GM20000 (cell line): ENCODE measurements at places on chromosomes 12 and 14.

GRCh38 chr14:65972891-65973290 lies 513.3 kb upstream of the CCDC196 start:
- DNase-seq, result no peak

GRCh38 chr14:90287791-90288190 lies 31.4 kb downstream of the PSMC1 start:
- no peak for DNase-seq

DNA sequence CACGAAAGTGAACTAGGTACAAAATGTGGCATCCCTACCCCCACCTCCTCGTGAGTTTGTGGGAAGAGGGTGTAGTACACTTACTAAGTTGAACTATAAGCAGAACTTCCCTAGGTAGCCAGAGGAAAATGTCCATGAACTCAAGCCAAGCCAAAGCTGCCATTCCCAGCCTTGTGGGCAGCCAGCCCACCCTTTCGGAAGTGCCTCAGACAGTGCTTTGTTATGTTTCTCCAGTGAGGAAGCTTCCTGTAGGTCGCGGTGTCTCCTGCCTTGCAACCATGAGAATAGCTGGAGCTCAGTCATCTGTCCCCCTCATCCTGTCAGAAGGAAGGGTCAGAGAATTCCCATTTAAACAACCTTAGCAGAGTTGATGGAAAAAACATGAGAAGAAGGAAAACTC lies 266.9 kb downstream of the DUSP6 start:
- no peak for DNase-seq

GRCh38 chr12:104420868-104421267 lies 35.9 kb upstream of the CHST11 start:
- no peak for DNase-seq

DNA sequence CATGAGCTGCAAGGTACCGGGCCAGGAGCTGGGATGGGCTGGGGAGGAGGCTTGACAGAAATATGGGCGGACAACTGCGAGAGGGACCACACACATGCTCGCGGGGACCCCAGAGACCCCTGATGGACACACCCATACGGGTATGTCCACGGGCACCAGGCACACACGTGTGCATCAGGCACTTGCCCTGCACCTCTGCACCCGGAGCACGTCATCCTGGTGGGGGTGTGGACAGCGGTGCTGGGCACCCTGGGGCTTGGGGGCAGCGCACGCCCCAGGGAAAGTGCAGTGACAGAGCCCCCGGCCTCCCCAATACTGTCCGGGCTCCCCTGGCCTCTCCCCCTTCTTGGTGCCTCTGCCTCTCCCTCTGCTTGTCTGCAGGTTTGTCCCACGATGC lies 1.7 kb upstream of the CRIP1 start:
- DNase-seq, result no peak

GRCh38 chr12:68559984-68560850 lies 50.5 kb upstream of the RAP1B start:
- no peak for DNase-seq

DNA sequence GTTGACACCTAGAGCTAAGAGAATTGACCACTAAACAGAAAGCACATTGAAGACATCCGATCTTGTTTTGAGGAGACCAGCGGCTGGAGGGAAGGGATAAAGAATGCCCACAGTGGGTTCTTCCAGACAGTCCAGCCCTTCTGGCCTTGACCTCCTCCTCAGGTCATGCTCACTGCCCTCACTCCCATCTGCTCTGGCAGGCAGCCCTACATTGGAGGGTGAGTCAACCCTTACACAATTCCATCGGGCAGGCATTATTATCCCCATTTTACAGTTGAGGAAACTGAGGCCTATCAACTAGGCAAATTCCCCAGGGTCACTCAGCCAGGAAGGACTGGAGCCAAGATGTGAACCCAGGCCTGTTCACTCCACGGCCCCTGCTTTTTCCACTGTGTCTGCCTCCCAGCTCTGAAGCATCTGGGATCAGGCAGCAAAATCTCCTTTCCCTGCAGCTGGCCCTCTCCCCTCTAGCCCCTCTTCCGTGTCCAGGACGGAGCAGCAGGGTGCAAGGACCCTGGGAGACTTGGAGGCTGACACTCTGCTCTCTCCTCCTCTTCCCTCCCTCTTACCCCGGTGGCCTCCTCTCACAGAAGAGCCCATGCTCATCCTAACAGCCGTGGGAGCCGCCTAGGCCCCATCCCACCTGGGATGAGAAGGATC lies 5.3 kb downstream of the SCNN1A start:
- DNase-seq, result no peak

DNA sequence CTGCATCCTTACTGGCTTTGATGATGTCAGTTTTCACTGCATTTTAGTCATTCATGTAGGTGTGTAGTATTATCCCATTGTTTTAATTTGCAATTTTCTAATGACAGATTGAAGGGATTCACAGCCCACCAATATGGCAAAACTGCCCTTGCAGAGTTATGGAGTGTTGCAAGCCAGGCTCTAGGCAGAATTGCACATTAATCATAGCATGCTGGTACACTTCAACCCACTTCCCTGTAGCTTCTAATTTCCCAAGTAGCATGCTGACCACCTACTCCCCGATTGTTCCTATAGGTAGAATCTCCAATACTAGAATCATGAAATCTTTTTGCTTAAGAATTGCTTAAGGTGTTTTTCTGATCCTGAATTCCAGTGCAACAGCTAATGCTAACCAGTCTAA lies 5.2 kb upstream of the RNASE6 start:
- DNase-seq, result no peak

DNA sequence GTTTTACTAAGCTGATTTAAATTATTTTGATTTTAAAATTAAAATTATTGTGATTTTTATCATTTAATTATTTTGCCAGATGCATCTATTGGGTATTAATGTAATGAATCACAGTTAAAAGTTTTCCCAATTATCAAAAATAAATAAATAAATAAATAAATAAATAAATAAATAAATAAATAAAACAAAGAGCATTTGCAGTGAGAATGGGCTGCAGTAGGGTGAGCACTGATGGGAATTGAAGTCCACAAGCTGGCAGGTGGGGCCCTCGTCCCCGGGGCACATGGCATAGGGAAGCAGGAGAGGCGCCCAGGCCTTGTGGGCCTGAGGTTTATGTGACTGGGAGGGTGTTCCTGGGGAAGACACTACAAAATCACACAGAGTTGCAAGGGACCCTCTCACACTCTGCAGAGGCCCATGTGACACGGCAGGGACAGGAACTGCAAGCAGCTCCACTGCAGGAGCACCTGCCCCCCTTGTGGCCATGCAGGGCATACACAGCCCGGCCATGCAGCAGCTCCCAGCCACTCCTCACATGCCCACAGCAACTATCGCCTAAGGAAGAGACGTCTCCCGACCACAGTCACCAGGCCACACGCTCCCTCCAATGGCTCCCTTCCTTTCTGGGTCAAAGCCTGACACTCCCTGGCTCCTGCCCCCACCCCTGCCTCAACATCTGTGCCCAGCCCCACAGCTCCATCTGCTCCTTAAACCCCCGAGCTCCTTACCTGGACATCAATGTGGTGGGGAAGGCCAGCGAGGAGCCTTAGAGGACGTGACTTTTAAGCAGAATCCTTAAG lies 256.3 kb upstream of the SFSWAP start:
- DNase-seq, result peak; percentile 82

GRCh38 chr12:13376610-13377373 lies 180.3 kb downstream of the EMP1 start:
- no peak for DNase-seq

DNA sequence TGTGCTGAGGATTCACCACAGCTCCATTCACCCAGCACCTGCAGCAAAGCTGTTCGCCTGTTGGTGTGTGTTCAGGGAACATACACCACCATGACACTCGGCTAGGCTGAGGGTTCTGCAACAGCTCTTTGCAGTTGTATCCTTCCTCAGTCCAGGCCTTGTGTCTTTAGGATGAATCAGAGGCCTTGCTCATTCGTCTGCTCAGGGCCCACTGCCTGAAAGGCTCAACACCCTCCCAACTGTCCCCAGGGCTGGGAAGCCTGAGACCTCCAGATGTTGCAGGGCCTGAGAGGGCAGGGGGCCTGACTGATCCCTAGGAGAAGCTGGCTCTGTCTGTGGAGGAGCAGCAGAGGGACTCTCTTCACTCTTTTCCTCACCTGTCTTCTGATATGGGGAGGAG lies 11.2 kb downstream of the ZDHHC22 start:
- DNase-seq, result no peak

DNA sequence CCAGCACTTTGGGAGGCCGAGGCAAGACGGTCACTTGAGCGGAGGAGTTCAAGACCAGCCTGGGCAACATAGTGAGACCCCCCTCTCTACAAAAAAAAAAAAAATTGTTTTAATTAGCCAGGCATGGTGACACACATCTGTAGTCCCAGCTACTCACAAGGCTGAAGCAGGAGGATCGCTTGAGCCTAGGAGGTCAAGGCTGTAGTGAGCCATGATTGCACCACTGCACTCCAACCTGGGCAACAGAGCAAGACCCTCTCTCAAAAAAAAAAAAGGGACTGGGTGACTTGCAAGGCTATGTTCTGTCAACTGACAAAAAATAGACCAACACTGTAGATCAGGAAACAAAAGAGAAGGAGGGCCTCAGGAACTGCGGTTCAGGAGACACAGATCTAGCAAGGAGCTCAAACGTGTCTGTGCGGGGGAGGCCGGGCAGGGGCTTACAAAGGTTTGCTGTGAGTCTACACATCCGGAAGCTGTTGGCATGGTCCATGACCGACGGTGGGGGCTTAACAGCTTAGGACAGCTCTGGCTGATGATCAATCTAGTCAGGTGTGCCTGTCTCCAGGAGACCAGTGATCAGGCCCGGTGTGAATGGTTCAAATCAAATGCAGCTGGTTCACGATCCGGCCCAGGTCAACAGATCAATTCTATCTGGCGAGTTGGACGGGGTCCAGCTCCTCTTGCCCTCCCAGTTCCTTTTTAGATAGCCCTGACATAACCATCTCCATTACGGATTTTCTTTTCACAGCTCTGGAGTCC lies 31.7 kb upstream of the INF2 start:
- DNase-seq, result peak; percentile 81

DNA sequence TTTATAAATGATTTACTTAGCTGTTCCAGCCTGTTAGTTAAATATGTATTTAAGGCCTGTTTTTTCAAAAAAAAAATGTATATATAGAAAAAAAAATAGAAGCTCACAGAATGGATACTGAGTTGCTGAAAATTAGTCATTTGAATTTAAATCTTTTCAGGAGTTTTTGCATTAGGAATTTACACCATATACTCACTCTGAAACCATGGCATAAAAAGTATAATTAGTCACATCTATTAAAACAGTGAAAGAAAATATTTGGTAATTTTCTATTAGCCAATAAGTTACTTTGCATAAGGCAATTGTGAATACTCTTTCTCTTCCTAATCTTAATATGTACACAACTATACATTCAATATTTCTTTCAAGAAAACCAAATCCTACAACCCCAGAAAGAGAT lies 51.9 kb downstream of the HMGA2 start:
- DNase-seq, result no peak

- no peak for DNase-seq
Observed at GRCh38 chr14:98634043-98634820, 637.8 kb downstream of the BCL11B start.
